ENCODE measurements at places on chromosomes 6 and 20.
A peak's percentile ranks its signal among the peaks of the same experiment; 100 is the strongest.

- DNase-seq: no peak
Observed at GRCh38 chr6:100261486-100261885, 203.2 kb downstream of the SIM1 start.

- DNase-seq: no peak
Observed at GRCh38 chr6:28982476-28983266, 22.4 kb downstream of the ZNF311 start.

GRCh38 chr6:127276331-127276730 is 9.7 kb downstream of the RNF146 start:
- no peak for DNase-seq

- DNase-seq: peak; percentile 30
Observed at GRCh38 chr6:7050872-7051779, 56.6 kb upstream of the RREB1 start.

DNA sequence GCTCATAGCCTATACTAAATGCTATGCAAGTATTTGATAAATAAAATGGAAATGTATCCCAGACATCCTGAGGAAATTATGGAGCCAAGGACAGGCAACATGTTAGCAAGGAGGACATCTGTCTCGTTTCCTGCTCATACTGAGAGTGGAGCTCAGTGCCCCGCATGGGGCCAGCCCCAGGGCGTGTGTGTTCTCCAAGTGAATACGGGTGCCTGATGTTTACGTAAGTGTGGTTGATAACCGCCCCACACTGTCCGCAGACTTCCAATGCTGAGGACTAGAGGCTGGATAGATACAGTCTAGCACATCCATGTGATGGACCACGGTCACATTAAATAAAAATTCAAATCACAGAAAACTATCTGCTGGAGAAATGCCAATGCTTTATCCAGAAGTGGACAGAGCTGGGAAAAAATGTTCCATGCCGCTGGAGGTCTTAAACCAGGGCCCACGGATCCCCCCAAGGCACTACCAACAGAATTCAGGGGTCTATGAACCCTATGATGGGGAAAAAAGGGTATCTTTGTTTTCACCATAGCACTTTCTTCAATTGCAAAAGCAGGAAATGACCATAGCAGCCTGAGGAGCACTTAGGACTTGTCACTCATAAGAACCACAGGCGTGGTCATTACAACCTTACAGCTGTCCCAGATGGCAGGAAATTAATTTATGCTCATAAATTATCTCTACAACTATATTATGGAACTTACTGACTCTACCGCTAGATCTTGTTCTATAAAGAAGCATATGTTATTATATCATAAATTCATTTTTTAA is 24.9 kb downstream of the TGM2 start:
- no peak for DNase-seq

DNA sequence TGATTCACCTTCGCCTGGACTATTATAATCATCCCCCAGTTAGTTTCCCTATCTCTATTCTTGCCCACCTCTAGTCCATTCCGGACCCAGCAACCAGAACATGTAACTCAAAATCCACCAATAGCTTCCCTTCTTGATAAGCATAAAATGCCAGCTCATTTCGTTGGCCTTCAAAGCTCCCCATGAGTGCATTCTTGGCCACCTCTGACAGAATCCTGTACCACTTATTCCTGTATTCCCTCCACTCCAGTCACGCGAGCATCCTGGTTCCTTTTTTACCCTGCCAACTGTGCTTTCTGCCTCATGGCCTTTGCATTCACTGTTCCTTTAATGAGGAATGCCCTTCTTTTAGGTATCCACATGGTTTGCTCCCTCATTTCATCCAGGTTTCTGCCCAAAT is 36.7 kb downstream of the CYP24A1 start:
- DNase-seq: no peak

GRCh38 chr6:166304106-166304505 is 4.1 kb downstream of the PRR18 start:
- no peak for DNase-seq

DNA sequence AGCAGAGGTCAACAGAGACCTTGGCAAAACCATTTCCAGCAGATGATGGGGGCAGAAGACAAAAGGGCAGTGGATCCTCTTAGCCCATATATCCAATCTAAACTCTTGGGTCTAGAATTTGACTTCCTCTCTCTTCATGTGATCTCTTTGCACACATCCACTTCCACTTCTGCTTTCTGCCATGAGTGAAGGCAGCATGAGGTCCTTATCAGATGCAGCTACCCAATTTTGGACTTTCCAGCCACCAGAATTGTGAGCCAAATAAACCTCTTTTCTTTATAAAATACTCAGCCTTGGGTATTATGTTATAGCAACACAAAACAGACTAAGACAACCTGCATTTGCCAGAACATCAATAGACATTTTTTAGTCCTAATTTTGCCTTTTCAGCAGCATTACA is 191.6 kb downstream of the ADAT2 start:
- DNase-seq: no peak

DNA sequence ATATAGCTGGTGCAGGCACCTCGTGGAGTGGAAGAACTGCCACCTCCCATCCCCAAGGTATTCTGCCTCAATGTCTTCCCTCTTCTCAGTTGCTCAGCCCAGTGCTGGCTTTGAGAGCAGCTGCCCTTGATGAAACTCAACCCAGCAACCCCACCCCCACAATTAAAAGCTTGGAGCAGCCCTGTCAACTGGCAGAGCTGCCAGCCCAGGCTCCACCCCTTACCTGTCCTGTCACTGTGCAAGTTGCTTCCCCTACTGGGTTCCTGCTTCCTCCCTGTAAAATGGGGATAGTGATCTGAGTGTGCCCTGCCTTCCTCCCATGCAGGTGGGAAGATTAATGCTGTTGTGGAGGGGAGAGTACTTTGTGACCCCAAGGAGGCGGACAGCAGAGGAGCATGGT is 4.5 kb downstream of the TMEM63B start:
- DNase-seq: no peak

GRCh38 chr20:47851774-47852173 is 66.5 kb upstream of the SULF2 start:
- DNase-seq: no peak

GRCh38 chr20:23139524-23139923 is 53.4 kb upstream of the CD93 start:
- no peak for DNase-seq

DNA sequence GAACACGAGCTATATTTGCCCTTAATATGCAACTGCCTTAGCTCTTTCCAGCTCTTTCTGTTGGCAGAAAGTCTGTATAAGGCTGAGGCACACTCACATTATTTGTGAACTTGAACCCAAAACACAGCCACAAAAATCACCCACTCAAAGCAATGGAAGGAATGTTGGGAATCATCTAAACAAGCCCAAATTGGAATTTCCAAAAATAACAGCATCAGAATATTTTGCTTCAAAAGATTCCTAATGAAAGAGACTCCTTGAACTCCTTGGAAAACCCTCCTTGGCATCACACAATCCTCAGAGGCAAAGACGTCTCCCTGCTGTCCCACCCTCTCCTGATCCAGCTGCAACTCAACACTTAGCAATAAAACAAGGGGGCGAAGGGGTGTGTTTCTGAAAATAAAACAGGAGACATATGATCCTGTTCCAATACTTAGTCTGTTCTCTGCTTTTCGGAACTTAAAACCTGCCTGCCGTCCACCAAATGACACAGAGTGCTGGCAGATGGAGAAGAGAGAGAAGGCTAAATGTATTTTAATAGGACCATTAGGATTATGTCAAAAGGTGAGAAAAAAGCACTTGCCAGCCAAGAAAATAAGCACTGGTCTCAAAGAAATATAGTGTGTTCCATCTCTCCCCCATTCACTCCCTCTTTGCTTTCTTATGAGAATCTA is 320.7 kb upstream of the JARID2 start:
- no peak for DNase-seq

DNA sequence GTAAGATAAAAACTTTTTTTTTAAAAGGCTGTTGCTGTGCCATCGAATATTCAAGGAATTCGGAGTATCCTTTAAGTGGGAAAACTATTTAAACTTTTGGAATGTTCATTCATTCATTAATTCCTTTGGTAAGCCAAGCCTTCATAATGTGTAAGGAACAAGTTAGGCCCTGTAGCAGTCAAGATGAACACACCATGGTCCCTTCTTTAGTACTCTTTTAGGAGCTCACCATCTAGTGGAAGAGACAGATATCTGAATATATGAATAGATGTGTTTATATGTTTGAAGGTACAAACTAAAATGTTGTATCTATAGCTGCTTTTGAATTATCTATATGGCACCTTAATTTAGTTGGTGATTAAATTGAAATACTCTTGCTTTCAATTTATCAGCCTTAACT is 5.8 kb downstream of the SPO11 start:
- DNase-seq: no peak

DNA sequence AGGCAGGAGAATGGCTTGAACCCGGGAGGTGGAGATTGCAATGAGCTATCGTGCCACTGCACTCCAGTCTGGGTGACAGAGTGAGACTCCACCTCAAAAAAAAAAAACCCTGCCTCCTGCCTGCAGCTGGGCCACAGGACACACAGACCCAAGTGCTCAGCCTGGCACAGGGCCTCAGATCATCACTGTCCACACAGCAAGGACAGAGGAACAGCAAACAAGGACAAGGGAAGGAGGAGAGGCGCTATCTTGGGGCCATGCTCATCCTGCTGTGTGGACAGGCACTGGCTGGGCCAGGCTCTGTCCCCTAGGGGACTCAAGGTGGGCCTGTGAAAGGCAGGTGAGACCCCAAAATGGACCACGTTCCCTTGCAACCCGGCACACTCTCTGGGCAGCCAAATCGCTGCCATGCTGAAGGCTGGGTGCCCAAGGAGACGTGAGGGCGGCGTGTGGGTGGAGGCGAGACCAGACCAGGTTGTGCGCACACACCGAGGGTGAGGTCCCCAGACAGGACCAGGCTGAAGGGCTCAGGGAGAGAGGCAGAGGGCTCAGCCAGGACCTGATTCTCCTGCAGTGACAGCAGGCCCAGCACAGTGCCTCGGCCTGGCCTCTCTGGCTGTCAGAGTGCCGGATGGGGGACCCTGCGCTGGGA is 9.1 kb downstream of the UCKL1 start:
- no peak for DNase-seq

DNA sequence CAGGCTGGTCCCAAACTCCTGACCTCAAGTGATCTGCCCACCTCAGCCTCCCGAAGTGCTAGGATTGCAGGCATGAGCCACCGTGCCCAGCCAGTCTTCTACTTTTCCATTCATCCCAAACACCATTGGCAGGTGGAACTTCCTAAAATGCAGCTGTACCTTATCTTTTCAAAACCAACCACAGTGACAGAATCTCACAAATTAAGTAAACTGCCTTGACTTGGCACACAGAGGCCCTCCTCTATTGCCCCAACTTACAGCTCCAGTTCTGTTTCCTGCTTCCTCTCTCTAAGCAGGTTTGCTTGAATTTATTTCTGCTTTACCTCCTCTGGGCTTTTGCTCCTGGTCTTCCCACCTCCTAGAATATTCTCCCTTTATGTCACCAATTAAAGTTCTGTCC is 7.6 kb downstream of the MYB start:
- DNase-seq: no peak

GRCh38 chr6:72218125-72218524 is 331.8 kb downstream of the RIMS1 start:
- DNase-seq: no peak

GRCh38 chr20:56940466-56940865 is 311.4 kb downstream of the TFAP2C start:
- DNase-seq: no peak

Data from memory B cell (primary cell).